ENCODE measurements at places on chromosomes 1 and 21.

GRCh38 chr1:63640633-63641567, 47.7 kb downstream of the PGM1 start:
- DNase-seq: no peak

- no peak for DNase-seq
Measured at GRCh38 chr1:200172311-200172710, 144.8 kb downstream of the NR5A2 start.

DNA sequence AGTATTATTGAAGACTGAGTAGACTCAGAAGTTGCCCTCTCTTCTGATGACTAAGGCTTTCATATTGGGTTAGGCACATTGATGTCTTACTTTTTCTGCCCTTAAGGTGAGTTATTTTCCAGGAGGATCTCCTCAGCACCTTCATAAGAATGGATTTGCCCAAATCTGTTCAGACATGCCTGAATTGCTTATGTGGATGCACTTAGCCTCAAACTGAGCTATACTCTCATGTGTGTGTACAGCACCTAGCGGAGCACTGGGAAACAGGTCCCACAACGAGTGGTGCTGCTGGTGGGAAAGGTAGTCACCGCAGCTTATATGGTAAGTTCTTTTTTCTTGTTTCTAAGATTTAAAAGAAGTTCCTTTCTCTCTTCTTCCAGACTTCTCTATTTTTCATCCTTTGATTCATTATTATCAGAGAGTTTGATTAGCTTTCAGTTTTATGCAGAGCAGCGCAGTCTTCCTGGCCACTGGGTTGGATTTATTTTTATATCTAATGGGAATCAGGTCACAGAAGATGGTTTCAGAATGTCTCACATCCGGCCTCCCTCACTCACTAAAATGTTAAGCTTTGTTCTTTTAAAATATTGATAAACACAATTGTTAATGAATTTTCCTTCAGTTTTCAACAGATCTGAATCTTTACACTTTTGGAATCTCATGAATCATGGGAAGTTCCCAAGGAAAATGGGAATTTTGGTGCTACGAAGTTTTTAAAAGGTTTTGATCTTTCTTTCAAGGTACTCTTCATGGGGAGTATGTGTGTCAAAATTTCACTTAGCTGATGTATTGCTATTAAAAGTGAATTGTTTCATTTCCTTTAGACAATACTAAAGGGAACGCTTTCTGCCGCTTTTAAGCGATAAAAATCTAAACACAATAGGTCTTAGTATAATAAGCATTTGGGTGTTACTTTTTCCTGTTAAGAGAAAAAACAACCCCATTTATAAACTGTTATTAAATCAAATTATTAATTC, 58.5 kb downstream of the EXTL2 start:
- no peak for DNase-seq

DNA sequence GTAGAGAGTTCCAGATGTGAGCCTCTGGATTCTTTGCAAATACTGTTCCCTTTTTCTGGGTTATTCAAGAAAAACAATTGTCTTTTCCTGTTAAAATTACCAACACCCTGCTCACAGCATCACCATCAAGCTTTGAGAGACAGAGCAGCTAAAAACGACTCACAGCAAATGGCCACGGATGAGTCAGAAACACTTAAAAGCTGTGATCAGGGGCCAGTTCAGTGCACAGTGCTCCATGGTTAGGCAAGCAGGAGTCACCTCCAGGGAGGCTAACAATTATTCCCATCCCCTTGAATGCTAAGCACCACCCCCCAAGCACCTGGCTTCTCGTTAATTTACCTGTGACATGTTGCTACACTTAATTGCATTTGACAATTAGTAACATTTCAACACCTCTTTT, 128.4 kb upstream of the CAMK1G start:
- DNase-seq: no peak

DNA sequence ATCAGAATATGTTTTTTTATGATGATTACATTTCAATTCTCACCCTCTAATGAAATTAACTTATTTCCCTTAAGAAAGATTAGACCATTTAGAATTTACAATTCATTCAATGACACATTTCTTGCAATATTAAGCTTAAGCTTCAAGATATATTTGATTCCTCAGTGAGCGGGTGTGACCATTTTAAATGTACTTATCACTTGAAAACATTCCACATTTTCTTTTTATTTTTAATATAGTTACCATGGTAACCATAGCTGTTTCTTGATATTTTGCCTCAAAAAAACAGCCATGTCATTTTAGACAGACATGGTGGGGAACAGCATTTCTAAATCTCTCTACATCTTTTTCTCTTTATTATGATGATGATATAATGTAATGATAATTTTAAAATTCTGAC, 1029.0 kb upstream of the B3GALT2 start:
- no peak for DNase-seq

DNA sequence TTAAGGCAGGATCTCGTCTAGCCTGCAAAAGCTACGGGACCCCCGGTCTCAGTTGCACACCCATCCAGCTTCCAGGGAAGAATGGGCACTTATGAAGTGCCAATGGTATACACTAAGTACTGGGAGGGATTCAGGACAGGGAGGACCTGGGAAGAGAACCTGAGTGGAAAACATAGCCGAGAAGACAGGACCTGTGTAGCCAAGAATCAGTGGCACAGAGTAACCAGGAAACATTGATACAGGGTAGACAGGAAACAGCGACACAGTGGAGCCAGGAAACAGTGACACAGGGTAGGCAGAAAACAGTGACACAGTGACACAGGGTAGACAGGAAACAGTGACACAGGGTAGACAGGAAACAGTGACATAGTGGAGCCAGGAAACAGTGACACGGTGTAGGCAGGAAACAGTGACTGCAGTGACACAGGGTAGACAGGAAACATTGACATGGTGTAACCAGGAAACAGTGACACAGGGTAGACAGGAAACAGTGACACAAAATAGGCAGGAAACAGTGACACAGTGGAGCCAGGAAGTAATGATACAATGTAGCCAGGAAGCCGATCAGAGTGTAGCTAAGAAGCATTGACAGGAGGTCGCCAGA, 138.0 kb upstream of the ARHGEF16 start:
- DNase-seq: no peak

DNA sequence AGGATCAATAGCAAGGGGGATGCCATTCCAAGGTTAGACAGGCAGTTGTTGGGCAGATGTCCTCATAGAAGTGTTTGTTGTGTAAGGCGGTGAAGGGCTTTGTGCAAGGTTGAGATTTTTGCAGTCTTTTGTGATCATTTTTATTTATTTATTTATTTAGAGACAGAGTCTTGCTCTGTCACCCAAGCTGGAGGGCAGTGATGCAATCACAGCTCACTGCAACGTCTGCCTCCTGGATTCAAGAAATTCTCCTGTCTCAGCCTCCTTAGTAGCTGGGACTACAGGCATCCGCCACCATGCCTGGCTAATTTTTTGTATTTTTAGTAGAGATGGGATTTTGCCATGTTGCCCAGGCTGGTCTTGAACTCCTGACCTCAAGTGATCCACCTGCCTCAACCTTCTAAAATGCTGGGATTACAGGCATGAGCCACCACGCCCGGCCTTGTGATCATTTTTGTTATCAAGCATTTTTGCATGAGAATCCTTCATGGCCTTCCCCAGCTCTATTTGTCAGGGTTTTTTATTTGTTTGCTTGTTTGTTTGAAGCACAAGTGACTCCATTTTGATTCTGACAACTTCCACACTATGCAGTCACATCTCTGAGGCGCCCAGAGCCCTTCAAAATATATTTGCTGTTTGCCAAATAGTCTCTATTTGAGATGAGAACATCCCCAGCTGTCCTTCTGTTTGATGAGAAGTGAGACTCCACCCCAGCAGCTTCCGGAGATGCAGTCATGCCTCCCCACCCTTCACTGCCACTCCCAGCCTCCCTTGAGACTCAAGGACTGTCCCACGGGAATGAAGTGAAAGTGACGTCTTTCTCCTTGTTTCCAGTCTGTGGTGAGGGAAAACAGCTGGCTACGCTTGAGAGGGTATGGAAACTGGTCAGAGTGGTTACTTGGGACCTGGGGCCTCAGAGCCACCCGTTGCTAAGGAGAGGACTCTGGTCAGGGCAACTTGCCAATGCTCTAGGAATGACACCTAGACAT, 38.0 kb downstream of the TMEM50B start:
- peak; percentile 61 for DNase-seq

GRCh38 chr1:55775007-55775406, 559.8 kb upstream of the USP24 start:
- DNase-seq: no peak

DNA sequence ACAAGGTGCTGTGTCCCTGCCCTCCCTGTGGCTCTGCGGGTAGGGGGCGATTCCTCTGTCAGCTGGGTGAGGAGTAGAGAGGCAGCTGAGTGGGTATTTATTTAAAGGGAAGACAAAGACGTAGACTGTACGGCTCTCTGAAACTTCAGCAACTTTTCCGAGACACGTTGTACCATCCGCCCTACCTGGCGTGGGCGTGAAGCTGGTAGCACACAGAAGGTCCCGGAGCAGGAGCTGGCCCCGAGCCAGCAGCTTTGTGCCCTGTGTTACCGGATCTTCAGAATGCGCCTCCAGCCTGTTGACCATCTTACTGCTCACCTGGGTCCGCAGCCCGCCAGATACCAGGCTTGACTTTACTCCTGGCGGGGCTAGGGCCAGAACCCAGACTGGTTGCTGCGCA, 34.9 kb downstream of the PRKCZ start:
- DNase-seq: no peak

DNA sequence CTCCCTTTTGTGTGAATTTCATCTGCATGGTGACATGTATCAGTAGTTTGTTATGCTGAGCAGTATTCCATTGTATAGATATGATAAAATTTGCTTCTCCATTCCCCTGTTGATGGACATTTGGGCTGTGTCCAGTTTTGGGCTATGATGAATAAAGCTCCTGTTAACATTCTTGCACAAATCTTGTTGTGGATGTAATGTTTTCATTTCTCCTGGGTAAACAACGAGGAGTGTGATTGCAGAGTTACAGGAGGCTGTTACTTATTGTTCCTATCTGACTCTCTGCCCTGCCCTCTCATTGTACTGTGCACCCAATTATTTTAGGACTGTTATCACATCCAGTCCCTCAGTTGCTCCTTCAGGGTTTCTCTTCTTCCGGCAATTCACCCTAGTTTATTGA, 24.2 kb downstream of the MAPKAPK2 start:
- no peak for DNase-seq

GRCh38 chr1:26119892-26120608, 8.4 kb downstream of the PDIK1L start:
- DNase-seq: no peak

DNA sequence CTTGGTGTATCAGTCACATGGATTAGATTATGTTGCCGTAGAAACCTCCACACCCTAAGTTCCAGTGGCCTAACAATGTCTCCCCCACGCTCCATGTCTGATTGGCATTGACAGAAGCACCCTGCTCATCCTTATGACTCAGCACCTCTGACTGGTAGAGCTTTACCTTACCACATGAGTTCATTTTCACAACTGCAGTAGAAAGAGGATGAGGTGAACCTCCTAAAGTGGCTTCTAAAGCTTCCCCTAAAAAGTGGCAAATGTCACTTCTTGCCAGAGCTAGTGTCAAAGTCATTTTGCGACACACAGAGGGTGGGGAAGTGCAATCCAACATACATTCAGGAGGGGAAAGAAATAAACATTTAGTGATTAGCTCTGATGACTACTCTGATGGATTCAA, 30.6 kb upstream of the LYPD8 start:
- no peak for DNase-seq

DNA sequence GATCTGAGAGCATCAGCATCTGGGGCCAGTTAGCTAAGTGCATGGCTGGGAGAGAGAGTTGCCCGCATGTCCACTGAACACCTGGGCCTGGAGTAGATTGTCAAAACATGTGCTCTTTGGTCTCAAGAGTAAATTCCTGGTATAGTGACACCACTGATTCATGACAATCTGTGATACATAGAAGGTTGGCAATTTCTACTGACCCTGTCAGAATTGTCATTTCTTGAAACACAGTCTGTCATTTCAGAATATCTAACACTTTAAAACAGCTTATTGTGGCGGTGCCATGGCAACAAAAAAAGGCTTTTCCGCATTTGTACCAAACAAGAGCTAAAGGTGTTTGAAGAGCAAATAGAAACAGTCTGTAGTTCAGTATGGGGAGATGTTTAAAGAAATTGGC, 186.4 kb upstream of the FAM78B start:
- DNase-seq: no peak

GRCh38 chr1:162349635-162350330, 26.9 kb downstream of the SPATA46 start:
- DNase-seq: no peak

- DNase-seq: no peak
Measured at GRCh38 chr21:37433456-37433840, 66.9 kb downstream of the DYRK1A start.

DNA sequence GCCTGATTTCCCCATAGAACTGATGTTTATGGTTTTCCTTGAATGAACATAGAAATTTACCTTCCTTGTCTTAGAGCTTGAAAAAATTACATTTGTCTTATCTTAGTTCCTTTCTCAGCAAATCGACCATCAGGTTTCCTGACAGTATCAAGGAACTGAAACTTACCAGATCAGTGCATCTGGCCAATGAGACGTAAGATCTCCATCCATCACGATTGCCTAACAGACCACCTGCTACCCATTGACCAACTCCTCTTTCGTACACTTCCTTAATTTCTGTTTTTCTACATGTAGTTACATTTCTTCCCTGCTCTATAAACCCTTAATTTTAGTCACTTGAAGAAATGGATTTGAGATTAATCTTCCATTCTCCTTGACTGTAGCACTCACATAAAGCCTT, 57.4 kb upstream of the TMPRSS15 start:
- DNase-seq: no peak

DNA sequence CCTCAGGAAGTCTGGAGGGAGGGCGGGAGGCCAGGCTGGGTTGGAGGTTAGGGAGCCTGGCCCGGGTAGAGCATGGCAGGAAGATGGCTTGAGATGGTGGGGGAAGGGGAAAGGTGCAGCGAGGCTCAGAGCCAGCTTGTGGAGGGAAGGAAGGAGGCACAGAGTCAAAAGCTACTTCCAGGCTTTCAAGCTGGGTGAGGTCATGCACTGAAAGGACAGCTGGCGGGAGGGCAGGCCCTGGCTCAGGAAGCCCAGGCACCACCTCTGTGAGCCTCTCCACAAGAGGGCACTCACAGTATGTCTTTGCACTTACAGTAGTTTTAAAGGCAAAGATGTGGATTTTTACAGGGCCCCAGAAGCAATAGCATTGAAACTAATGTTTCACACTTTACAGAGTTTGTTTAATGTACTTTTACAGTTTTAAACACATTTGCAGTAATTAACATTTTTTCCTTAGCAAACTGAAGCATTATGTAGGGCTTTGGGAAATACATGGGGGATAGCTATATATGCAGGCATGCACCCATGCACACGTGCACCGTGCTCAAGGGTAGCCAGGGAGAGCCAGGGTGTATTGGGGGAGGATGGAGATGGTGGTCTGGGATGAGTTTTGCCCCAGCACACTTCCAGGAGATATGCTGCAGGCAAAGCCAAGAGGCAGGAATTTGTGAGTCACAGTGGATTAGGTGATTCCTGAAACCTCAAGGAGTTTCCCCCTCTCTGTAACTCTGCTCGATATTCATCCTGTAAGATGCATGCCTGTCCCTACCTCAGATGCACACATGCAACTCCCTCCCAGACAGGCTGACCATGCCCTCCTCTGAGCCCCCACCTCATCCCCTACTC, 6.1 kb upstream of the ADAM15 start:
- peak; percentile 22 for DNase-seq

GRCh38 chr1:180909462-180909976, 3.2 kb upstream of the KIAA1614 start:
- no peak for DNase-seq

All from activated B cell treated with CpG ODN at 0.5 μM for 24 hours (primary cell).